ENCODE measurements at places on chromosomes 3 and 15.

DNA sequence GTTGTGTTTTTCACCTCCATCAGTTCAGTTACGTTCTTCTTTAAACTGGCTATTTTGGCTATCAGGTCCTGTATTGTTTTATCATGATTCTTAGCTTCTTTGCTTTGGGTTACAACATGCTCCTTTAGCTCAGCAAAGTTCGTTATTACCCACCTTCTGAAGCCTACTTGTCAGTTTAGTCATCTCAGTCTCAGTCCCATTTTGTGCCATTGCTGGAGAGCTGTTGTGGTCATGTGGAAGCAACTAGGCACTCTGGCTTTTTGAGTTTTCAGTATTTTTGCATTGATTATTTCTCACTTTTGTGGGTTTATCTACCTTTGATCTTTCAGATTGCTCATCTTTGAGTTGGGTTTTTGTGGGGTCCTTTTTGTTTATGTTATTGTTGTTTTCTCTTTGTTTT is 151.3 kb downstream of the CFAP20DC start:
- no peak for DNase-seq

DNA sequence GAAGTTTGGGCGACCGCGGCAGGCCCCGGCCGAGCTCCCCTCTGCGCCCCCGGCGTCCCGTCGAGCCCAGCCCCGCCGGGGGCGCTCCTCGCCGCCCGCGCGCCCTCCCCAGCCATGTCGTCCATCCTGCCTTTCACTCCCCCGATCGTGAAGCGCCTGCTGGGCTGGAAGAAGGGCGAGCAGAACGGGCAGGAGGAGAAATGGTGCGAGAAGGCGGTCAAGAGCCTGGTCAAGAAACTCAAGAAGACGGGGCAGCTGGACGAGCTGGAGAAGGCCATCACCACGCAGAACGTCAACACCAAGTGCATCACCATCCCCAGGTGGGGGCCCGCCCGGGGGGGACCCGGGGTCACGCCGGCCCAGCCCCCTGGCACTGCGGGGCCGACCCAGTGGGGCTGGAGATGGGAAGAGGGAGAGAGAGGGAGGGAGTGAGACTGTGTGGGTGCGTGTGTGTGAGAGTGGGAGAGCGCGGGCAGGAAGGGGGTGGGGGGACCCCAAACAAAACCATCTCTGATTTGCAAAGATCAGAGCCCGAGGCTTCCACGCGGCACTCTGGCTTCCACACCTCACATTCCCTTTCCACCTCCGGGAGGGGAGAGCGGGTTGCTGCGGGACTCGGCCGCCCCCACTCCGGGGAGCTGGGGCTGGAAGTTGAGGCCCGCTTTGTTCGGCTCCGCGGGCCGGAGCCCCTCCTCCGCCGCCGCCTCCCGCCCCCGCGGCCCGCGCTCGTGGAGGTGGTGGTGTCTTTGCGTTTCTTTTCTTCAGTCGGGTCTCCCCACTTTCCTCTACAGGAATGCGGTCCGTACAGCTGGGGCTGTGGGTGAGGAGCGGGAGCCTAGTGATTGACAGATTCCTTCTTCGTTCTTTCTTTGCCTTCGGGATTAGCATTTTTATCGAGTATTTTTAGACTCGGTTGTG is 898 bp downstream of the SMAD3 start:
- no peak for DNase-seq

- no peak for DNase-seq
Observed at GRCh38 chr15:64182859-64183370, 20.1 kb upstream of the PPIB start.

- no peak for DNase-seq
Observed at GRCh38 chr3:101379658-101380376, 59.4 kb upstream of the IMPG2 start.

GRCh38 chr3:26591926-26592325 is 30.6 kb upstream of the LRRC3B start:
- no peak for DNase-seq

DNA sequence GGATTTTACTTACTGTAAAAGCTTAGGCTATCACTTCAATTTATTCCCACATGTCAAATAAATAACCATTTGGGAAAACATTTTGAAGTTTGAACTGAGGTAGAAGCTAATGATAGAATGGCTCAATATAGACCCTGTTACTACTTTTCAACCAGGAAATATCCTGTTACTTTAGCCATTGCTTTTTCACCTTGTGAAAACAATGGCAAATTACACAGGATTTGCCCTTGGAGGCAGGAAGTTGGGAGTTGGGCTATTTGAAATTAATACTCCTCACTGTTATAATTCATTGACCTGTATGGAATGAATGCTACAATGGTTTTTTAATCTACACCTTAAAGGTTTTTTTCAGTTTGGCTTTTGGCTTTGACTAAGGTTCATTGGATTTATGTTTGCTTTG is 98.1 kb upstream of the UBE2E2 start:
- no peak for DNase-seq

DNA sequence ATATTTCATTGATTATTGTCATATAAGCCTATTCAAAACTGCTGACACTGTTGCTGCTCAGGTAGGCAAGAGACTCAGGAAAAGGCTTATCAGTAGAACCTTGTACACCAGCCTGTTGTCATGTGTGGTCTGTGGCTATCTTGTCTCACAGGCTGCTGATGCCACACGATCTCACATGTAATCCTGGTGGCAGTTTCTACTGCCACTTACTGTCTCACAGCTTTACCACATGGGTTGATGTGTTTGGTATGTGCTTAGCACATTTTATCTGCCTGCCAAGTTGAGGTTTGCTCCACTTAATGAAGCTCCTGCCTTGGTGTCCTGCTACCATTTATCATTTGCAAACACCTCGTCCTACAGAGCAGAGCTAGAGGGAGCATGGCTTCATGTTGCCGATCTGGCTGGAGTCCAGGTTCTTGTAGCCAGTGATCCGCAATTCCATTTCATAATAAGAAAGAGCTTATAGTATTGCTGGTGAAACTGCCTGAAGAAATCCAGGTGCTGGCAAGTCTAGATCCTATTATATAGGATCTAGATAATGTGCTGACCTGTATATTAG is 637.9 kb downstream of the NLGN1 start:
- DNase-seq = no peak

- no peak for DNase-seq
Observed at GRCh38 chr15:83289160-83289559, 4.7 kb upstream of the BNC1 start.

GRCh38 chr15:88645171-88646087 is 6.6 kb downstream of the ISG20 start:
- no peak for DNase-seq

DNA sequence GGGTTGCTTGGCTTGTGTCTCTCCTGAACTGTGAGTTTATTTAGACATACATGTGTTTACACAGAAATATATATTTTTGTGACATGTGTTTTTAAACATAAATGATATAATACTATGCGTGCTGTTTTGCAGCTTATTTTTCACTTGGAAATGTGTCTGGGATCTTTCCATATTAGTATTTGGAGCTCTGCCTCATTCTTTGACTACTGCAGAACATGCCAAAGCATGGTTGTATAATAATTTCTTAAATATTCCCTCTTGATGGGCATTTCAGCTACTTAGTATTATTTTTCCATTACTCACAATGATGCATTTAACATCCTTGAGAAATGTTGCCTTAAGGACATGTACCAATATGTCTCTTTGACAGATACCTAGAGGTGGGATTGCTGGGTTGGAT is 19.5 kb downstream of the ANAPC13 start:
- DNase-seq = no peak

GRCh38 chr15:69570454-69570853 is 117.8 kb downstream of the RPLP1 start:
- no peak for DNase-seq

GRCh38 chr3:132650153-132650552 is 9.5 kb downstream of the ACAD11 start:
- no peak for DNase-seq

- no peak for DNase-seq
Observed at GRCh38 chr3:52458770-52459545, 3.6 kb downstream of the NISCH start.

DNA sequence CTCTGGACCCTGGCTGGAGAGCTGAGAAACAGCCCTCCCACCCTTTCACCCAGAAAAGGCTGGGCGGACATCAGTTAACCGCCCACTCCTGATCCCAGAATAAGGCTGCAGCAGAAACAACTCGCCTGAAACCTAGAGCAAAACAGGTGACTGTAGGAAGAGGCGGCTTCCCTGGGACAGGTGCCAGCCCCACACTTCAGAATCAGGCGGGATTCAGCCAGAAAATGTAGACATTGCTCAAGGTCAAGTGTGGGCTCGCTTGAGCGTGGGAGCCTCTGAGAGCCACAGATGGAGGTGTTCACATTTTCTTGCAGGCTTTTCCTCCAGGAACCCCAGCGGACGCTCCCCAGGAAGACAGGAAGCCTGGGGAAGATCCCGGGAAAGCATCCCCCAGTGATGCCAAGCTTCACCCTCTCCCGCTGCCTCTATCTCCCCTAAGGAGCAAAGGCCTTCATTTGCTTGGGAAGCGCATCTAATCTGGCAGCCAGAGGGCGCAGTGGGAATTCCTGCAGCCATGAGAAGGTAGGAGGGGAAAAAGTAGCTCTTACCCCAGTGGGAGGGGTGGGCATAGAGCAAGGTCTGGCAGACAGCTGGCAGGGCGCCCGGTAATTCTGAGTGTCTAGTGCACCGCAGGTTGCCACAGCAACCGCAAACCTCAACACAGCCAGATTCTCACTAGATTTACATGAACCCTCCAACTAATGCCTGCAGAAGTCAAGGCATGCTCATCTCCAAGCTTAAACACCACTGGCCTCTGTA is 77.7 kb downstream of the OCA2 start:
- no peak for DNase-seq

- DNase-seq = no peak
Observed at GRCh38 chr3:155079468-155079745, 712 bp upstream of the MME start.

GRCh38 chr3:122944671-122945161 is 82.8 kb downstream of the SEMA5B start:
- DNase-seq = no peak

- DNase-seq = no peak
Observed at GRCh38 chr3:87568331-87568730, 291.9 kb upstream of the POU1F1 start.

GRCh38 chr3:139251529-139251928 is 92.3 kb upstream of the MRPS22 start:
- no peak for DNase-seq

GRCh38 chr3:133548090-133548489 is 25.4 kb upstream of the CDV3 start:
- DNase-seq = no peak

DNA sequence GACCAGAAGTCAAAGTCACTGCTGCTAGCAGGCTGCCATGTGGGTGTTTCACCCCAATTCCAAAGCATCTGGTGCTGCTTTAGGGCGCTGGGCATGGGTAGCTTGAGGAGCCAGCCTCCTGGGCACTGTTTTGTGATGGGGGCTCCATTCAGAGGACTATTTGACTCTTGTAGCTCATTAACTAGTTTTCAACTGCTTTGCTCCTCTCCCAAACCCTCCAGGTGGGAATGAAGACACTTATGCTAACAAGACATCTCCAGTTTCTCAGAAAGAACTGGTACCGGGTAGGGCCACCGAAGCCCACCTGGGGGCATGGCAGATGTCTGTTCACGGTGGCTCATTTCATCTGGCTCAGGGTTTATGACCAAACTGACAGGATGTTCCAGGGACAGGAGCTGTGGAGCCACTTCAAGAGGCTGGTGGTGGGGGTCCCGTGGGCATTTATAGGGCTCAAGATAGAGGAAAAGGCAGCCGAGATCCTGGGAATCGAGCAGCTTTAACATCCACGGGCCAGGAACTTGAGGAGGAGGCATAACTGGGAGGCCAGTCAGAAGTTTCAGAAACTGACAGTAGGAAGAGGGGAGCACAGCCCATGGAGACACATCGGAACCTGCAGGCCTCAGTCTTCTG is 17.7 kb downstream of the AMOTL2 start:
- DNase-seq = no peak

DNA sequence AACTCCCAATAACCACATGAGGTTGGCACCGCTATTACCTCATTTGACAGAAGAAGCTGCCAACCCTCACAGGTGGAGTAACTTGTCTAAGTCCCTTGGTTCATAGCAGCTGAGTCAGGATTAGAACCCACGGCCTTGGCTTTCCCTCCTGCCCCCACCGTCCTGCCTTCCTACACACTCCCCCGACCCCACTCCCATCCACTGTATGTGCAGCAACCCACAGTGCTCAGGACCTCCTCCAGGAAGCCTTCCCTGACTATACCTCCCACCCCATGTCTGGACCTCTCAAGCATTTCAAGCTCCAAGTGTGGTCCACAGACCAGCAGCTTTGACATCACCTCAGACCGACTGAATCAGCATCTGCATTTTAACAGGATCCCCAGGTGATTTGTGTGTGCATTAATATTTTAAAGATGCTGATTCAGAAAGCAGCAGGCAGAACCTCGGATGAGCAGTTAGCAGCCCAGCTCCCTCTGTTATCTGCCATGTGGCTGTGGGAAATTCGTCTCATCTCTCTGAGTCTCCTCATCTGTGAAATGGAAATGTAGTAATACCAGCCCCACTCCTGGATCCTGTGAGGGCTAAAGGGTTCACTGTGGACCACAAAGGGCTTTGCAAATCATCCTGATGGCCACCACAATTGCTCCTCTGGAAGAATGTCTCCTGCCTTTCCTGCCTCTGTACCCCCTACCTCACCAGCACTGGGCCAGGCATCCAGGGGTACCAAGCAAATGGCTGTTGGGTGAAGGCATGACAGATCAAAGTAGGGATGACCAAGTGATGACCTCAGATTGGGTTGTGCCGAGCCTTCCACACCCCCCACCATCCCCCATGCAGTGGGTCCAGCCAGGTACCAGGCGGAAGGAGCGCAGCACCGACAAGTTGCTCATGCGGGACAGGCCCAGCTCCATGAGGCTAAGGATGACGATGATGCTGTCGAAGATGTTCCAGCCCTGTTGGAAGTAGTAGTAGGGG is 62.7 kb downstream of the SCN5A start:
- DNase-seq = no peak

GRCh38 chr3:18425641-18426257 is 610 bp upstream of the SATB1 start:
- DNase-seq = no peak

DNA sequence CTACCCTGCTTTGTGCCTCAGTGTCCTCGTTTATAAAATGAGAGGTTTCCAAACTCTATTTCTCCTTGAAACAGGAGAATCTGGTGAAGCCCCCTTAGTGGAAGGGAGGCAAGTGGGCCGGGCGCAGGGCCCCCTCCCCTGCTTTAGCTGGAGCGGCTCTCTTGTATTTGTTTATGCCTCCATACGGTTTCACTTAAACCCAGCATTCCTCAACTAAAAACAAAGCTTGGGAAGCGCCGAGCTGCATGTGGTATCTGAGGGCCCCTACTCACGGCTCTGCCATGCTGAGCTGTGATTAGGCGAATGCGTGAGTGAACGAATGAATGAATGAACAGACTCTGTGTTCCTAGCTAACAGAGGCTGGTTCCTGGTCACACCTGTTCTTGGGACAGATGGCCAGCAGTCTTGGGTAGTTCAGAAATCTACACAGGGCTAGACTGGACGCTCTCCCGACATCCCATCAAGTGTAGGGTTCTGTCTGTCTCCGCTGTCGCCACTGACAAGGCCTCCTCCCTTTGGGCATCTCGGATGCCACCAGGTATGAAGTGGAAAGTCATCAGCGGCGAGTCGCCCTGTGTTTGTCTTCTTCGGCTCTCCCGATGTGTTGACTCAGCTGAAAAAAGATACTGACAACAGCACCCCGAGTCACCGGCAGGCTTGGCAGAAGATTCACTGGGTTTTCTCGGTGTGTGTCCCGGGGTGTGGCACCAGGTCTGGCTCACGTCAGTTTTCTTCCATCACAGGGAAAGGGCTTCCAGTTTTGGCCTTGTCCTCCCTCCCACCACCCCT is 42.4 kb upstream of the VPS8 start:
- no peak for DNase-seq

GRCh38 chr15:92158426-92158825 is 235.3 kb upstream of the ST8SIA2 start:
- DNase-seq = no peak

All from cortex of kidney (tissue), 1 donor.